ENCODE measurements at places on chromosomes 4 and X. TPM values are rescaled to one million over a fixed set of nuclear protein-coding genes. Genes with fewer than 3 reads are reported as not detected.

- DNase-seq = peak; percentile 51
Observed at GRCh38 chr4:911221-911751, 20.8 kb downstream of the GAK start.

GRCh38 chrX:150763810-150764209 lies 70.6 kb downstream of the MTMR1 start:
- DNase-seq = no peak

GRCh38 chrX:39016556-39016955 lies 215.3 kb downstream of the MID1IP1 start:
- no peak for DNase-seq

CENPVL1 gene
- not detected for total RNA-seq

GRCh38 chr4:187171706-187172339 lies 448.2 kb upstream of the FAT1 start:
- DNase-seq = no peak

DNA sequence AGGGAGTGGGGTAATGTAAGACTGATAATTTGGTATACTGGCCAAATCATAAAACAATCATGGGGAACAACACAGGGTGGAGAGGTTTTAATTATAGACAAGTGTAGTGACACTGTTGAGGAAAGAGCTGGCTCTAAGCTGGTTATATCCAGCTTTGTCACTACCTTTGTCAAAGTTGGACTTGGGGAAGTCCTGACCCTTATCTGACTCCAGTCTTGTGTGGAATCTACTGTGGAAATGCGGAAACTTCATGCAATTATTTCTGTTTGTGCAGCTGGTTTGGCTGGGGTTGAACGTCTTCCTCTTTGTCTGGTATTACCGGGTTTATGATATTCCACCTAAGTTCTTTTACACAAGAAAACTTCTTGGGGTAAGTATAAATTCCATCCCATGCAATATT lies 2.0 kb downstream of the CYBB start:
- no peak for DNase-seq

ASB12 gene
- not detected for total RNA-seq

- DNase-seq = no peak
Observed at GRCh38 chrX:41412261-41413081, 34.7 kb upstream of the NYX start.

GRCh38 chr4:139587446-139587845 lies 31.4 kb upstream of the SETD7 start:
- no peak for DNase-seq

DNA sequence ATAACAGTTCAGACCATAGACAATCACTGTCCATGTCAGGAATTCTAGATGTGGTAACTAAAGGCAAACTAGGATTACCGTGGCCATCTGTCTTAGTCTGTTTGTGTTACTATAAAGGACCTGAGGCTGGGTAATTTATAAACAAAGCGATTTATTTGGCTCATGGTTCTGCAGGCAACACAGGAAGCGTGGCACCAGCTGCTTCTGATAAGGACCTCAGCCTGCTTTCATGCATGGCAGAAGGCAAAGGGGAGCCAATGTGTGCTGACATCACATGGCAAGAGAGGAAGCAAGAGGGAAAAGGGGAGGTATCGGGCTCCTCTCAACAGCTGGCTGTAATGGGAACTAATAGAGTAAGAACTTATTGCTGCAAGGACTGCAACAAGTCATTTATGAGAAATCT lies 376.7 kb downstream of the GPM6A start:
- no peak for DNase-seq

DNA sequence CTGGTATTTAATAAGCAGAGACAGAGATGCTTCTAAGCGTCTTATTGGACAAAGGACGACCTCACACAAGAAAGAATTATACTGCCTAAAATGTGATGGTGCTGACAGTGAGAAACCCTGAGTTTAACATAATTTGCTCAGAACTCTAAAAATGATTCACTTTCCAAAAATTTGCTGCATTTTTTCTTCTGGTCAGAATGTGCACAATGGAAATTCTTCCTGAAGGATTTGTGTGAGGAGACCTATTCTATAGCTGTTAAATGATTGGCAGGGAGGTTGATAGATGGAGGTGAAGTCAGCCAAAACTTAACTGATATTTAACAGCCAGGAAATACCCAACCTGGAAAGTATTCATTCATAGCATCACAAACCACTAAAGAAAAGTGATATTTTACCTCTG lies 1.7 kb downstream of the MAGEC3 start:
- DNase-seq = no peak

GRCh38 chrX:19709812-19710518 lies 177.4 kb downstream of the SH3KBP1 start:
- no peak for DNase-seq

AWAT2 gene
- not detected for total RNA-seq
